GM20000 (cell line): ENCODE measurements at places on chromosomes 6 and 20.

DNA sequence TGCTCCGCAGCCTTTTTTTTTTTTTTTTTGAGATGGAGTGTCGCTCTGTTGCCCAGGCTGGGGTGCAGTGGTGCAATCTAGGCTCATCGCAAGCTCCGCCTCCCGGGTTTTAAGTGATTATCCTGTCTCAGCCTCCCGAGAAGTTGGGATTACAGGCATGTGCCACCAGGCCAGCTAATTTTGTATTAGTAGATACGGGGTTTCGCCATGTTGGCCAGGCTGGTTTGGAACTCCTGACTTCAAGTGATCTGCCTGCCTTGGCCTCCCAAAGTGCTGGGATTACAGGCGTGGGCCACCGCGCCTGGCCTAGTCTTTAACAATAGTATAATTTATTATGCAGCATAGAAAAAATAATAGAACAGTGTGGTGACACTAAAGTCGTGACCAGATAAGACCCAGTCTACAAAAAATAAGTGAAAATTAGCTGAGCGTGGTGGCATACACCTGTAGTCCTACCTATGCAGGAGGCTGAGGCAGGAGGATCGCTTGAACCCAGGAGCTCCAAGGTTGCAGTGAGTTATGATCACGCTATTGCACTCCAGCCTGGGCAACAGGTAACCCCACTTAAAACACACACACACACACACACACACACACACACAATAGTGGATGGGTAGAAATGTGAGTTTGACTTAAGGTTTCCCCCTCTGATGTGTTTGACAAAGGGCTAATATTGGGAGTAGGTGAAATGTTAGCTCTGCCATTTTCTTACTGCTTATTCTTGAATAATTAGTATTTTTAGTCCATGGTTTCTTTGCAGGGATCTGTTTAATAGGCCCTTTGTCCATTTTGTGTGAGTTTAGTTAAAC lies 6.5 kb downstream of the PIM1 start:
- no peak for DNase-seq

- DNase-seq, result no peak
These were observed 782 bp downstream of the TRMT11 start for GRCh38 chr6:125987026-125987617.

DNA sequence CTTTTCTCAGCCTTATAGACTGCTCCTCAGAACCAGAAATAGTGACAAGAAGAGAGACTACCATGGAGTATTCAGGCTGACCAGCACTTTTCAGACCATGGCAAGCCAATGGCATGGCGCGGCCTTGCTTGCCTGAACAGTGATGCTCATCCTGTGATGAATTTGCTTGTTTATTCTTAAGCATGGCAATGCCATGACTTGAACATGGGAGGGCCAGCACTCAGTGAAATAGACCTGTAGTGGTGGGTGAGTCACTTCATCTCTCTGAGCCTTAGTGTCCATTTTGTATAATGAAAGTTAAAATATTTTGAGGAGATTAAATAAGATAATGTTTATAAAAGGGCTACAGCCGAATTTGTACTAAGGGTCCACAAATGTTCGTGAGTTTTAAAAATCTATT lies 79.1 kb downstream of the LRRC1 start:
- DNase-seq, result no peak

- no peak for DNase-seq
These were observed 48.7 kb upstream of the ARMH2 start for GRCh38 chr6:24847402-24847801.

- no peak for DNase-seq
These were observed 602.9 kb upstream of the ARID1B start for GRCh38 chr6:156174031-156174890.

DNA sequence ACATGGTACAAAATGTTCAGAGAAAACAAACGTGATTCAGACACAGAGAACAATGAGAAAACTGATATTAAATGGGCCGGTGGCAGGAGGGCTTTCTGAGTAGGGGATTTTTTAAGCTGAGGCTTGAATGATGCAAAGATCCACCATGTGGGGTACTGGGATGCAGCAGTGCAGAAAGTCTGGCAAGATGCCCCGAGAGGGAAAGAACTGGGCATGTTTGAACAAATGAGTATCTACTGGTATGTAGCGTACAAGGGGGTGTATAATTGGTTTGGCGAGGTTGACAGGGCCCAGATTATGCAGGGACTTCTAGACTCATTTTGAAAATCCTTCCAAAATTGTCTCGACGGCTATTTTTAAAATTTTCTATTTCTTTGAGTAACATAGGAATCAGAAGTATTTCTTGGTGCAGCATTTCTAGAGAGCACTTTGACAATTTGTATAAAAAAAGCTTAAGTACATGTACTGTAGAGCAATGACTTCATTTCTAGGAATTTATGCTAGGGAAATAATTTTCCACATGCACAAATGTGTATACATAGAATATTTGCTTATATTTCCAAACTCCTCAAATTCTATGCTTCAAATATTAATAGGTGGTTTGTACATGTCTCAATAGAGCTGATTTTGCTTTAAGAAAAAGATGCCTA lies 119.6 kb upstream of the DOK5 start:
- DNase-seq, result no peak

DNA sequence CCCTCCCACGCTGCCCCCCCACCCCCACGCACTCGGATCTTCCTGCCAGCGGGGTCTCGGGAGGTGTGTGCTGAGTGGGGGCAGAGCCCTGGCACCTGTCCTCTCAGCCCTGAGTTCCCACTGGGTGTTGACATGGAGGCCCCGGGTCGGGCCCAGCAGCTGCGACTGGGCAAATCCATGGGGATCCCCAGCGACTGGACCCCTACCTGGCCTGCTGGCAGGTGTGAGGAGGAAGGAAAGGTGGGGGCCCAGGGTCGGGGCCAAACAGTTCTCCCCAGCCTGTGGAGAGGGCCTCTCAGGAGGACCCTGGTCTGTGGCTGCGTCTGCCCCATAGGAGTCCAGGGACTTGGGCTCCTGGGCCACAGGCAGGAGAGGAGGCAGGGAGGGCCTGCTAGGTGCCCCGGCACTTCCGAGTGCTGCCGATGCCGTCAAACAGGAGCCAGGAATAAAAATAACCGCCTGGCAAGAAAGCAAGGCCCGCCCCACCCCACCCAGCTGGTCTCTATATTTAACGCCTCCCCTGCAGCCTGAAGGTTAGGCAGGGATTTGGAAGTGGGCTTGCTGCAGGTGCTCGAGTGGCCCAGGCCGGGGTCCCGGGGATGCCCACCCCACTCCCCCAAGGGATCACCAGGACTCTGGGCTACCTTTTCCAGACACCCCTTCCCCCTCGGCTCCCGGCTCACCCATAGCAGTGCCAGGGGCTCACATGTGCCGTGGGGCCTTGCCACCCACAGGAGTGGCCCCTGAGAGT lies 1.4 kb upstream of the EEF1A2 start:
- DNase-seq, result no peak

DNA sequence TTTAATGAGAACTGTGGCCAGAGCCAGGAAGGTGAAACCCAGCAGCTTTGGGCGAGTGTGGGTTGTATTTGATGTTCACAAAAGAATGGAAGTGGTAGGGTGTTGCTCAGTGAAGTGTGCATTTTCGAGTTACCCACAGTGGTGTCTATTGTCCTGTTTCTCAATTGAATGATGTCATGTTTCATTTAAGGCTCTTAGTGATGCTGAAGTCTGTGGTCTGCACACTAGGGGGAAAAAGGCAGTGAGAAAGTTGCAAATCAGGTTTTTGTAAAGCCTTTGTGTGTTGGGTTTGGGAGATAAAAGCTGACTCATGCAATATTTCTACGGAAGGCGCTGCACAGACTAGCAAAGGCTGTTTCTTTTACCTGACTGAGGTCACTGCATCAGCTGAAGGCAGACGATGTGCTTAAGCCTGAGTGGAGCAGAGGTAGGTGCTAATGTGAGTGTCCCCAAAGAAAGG lies 121.1 kb downstream of the PLEKHG1 start:
- DNase-seq, result peak; percentile 72

- no peak for DNase-seq
These were observed 22.6 kb upstream of the CHMP4B start for GRCh38 chr20:33788351-33789049.

GRCh38 chr6:123829302-123829953 lies 25.8 kb downstream of the NKAIN2 start:
- no peak for DNase-seq

GRCh38 chr6:108452711-108453195 lies 108.0 kb upstream of the FOXO3 start:
- DNase-seq, result no peak

DNA sequence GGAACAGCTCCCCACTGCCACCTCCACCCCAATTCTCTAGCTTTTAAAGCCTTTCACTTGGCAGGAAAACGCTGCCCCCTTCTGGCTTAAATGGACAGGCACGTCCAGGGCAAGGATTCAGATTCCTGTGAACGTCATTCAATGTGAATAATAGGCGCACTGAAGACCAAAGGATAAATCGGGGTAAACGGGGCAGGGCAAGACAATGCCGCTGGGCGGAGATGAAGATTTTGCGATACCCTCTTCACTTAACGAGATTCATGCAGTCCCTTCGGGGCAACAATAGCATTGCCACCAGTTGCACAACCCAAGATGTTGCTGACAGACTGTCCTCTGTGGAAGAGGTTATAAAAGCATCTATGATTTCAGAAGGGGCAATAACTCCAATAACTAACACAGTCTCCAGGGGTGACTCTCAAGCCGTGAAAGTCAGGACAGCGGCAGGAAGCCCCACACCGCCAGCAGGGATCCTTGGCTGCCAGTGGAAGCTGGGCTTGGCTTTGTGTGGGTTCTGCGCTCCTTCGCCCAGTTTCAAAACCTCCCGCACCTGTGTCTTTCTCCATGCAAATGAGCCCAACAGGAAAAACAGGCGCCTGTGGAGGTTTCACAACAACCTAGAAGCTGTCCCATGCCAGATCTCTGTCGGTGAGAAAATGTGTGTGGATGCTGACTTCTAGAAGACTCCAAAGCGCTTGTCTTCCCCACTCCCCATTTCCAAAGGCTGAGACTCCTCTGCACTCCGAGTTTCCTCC lies 291.8 kb downstream of the BMP7 start:
- peak; percentile 25 for DNase-seq

DNA sequence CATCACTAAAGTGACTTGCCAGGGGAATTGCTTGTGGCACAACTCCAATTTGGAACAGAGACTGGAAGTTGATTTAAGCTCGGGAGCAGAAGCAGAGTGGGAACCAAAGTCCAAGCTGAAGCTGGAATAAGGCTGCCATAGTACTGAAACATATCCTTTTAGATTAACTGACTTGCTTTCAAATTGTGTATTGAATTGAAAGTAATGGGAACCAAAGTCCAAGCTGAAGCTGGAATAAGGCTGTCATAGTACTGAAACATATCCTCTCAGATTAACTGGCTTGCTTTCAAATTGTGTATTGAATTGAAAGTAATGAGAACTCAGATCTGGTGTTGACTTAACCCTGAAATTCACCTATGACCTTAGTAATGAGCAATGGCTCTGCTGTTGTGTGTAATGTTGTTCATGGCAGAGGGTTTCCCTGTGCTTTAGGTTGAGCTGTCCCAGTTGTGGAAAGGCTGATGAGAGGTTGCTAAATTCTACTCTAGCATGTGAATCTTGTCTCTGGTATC lies 40.2 kb downstream of the CENPW start:
- no peak for DNase-seq

GRCh38 chr6:111354758-111355555 lies 128.1 kb downstream of the REV3L start:
- DNase-seq, result no peak

DNA sequence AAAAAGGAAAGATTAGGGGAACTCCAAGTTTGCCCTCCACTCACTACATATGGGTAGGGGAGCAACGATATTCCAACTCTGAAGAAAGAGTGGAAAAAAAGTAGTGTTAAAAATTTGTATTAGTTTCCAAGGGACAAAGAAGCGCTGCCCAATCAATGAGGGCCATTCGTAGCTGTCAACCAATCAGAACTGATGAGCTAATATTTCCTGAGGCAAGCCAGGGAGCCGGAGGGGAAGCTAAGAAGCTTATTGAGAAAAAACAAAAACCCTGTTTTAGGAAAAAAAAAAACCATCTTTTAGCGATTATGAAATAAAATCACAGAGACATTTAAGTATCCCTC lies 59.5 kb downstream of the TRIM38 start:
- peak; percentile 38 for DNase-seq

DNA sequence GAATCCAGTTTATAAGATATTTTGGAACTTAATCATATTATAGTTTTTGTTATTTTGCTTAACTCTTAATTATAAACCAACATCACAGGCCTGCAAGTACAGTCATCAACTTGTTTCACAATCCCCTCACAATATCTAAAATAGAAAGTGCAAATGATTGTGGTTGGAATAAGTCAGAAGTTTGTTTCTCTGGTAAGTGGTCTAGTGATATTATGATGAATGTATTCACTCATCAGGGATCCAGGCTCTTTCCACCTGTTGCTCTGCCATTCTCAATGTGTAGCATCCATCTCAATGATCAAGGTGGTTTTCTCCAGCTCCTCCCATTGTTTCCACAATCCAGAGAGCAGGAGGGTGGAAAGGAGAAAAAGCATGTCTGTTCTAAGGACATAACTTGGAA lies 54.2 kb downstream of the OPN5 start:
- no peak for DNase-seq

- DNase-seq, result no peak
These were observed 430 bp upstream of the FAM110A start for GRCh38 chr20:833121-833449.

- DNase-seq, result no peak
These were observed 186.9 kb downstream of the UTRN start for GRCh38 chr6:144471986-144472385.

DNA sequence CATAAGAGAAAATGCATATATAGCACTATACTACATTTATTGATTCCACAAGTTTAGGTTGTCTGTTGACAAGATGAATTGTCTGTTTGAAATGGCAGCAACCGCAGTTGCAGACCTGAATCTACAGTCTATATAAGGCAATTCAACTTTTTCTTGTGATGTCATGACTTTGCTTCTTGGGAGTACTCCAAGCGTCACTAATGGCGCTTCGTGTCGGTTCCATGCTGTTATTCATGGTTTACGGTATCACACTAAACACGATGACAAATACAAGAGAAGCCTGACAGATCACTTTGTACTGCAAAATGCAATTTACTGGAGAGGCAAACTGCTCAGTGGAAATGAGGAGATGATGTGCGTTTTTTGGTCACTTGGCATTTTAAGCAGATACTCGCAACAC lies 280.3 kb upstream of the TCF21 start:
- DNase-seq, result no peak
